Stimulated activated CD8-positive, alpha-beta memory T cell treated with anti-CD3 and anti-CD28 coated beads, Interleukin-4, amount 100 ng/mL, for 4 hours (primary cell): ENCODE measurements at places on chromosomes 2 and 18.

GRCh38 chr2:145036421-145037011, 516.6 kb upstream of the ZEB2 start:
- DNase-seq = no peak

GRCh38 chr2:234348081-234348480, 148.8 kb downstream of the ARL4C start:
- no peak for DNase-seq

DNA sequence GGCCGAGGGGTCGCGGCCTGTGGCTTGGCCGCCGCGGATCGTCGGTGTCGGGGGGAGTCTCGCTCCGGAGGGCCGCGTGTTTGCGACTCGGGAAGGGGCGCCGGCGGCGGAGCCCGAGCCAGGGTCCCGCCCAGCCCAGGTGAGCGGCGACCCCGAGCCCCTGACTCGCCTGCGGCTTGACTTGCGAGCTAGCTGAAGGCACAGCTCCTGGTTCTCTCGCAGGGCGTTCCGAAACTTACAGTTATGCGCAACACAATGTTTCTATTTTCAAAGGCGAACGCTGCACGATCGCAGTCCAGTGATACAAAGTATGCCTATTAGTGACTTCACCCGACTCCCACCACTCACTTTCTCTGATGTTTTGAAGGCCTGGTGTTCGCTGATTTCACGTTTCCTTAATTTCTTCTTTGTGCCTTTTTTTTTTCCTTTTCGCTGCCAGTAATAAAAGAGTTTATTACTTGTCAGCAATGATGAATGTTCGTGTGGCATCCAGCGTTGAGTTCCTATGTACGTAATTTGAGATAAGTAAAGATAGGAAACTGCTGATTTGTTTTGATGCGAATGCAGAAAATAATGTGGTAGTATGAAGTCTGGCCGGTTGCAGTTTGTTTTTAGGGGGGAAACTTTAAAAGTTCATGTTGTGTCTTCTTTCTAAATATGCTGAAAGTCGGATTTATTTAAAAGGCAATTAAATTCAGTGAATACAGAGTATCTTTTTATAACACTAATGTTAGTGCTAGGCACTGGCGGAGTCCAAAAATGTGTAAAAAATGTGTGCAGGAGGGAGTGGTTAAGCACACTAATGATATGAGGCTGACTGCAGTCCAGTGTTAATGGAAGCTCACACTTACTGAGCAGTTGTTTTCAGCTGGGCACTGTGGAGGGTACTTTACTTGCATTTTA, 706 bp downstream of the UBXN2A start:
- DNase-seq = no peak

- DNase-seq = no peak
These were observed 179.7 kb downstream of the MREG start for GRCh38 chr2:215833531-215834162.

GRCh38 chr2:215527736-215528135, 91.9 kb upstream of the FN1 start:
- DNase-seq = no peak

GRCh38 chr18:42549596-42549995, 565.9 kb downstream of the RIT2 start:
- no peak for DNase-seq

DNA sequence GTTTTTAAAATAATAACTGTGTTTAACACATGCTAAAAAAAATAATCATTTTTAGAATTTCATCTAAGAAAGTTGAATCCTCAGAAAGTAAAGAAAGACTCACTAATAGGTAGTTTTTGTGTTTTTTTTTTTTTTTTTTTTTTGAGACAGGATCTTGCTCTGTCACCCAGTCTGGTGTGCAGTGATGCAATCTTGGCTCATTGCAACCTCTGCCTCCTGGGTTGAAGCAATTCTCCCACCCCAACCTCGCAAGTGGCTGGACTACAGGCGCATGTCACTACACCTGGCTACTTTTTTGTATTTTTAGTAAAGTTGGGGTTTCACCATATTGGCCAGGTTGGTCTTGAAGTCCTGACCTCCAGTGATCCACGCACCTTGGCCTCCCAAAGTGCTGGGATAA, 7.1 kb downstream of the CKAP2L start:
- DNase-seq = no peak

- no peak for DNase-seq
These were observed 138.8 kb downstream of the ATAD2B start for GRCh38 chr2:23788100-23788499.

- DNase-seq = no peak
These were observed 216.8 kb upstream of the HNMT start for GRCh38 chr2:137747509-137747908.

DNA sequence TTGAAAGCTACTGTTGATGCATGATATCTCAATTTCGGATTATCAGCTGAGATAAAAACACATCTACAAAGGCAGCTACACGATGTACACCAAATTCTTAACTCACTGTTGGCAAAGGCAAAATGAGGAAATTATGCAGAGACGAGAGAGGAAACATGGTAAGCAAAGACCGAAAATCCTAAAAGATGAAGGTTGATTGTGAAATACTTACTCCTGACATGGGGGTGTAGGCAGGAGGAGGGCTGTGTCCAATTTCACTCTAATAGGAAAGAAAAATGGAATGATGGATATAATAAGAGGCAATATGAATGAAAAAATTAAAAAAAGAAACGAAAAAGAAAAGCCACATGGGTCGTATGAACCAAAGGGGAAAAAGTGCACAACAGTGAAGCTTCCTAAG, 831.3 kb downstream of the CPS1 start:
- no peak for DNase-seq
